ENCODE measurements at places on chromosomes 3 and 15.

DNA sequence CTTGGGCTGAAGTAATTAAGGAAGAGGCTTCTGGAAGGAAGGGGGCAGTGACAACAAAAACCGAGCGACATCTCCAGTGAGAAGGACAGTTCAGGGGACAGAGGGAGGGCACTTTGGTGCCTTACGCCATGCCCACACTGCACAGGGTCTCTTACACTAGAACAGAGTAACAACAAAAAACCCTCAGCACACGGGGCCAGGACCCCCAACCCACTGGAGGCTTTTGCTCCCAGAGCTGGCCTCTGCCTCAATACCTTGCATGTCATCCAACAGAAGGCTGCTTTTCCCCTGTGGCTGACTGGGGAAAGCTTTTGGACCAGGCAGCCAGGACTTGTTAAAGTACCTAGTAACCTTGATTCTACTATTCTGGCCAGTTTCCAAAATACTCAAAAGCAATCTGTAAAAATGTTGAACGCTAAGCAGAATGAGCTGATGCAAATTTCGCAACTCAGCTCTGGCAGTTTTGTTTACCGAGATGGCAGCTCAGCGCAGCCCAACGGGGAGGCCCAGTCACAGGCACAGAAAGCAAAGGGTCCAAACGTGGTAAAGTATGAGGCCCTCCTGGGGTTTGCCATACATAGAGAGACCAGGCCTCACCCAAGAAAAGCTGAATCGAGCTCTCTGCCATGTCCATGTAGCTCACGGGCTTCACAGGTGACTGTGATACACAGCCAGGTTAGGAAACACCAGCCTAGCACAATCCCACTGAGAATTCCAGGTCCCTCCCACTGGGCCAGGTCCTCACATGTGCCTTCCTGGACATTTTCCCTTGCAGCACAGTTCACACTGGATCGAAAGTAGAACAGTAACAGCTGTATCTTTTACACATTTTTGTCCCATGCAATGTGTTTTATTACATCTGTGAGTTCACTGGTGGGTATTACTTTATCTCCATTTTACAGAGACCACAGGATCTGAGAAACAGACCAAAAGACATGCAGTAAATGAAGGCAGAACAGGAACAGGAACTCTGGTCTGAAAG lies 6.0 kb downstream of the CHCHD4 start:
- DNase-seq = no peak

DNA sequence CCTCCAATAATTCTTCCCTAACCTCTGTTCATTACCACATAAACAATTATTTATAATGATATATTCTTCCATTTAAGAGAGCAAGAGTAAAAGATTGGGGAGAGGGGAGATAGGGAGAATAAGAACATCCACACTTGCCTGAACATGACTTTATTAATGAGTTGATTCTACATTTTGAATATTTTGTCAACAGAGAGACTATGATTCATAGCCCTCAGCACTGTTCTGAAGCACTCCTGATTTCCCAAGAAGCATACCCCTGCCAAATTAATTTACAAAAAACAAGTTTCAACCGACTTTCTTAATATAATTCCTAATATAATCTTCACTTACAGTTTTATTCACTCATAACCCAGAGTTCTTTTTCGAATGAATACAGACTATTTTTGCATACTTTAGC lies 828.8 kb downstream of the ROBO2 start:
- no peak for DNase-seq

DNA sequence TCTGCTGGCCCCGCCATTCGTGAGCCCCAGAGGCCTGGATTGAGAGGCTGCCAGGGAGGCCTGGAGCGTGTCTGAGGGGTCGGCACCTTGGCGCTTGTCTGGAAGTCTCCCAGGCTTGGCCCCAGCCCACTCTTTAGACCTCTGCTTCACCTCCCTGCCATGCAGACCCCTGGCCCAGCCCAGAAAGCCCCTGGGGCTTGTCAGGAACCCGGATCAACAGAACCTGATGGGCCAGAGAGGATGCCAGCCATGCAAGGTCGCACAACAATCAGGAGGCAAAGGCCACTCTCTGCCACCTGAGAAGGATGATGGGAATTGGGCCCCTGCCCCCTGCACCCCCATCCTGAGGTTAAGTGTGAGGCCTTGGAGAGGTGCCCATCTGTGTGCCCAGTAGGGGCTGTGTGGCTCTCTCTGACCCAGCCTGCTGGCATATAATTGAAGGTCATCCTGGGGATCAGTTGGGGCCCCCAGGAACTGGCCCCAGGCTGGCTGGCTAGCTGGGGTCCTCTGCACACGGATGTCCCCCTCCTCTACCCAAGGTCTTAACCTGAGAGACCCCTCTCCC lies 103.3 kb upstream of the SLC6A6 start:
- DNase-seq = no peak

GRCh38 chr3:17179381-17180205 lies 294.8 kb downstream of the PLCL2 start:
- peak; percentile 22 for DNase-seq

- no peak for DNase-seq
Measured at GRCh38 chr15:31292391-31293015, 34.1 kb upstream of the KLF13 start.

GRCh38 chr15:66047321-66048024 lies 178.2 kb downstream of the RAB11A start:
- no peak for DNase-seq

DNA sequence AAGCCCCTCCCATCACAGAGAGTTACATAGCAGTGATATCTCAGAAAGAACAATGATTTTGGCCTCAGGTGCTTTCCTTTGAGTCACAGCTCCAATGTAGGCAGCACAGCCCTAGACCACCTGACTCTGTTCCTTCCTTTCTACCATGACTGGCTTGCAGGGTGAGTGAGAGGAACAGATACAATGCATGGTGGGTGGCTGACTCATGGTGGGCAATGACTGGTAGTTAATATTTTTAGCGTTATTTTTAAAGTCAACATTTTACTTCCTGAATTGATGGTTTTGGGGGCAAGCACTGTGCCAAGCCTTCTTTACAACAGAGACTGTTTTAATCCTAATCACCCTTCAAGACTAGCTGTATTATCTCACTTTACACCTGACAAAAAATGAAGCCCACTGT lies 32.8 kb upstream of the ST3GAL6 start:
- DNase-seq = no peak

DNA sequence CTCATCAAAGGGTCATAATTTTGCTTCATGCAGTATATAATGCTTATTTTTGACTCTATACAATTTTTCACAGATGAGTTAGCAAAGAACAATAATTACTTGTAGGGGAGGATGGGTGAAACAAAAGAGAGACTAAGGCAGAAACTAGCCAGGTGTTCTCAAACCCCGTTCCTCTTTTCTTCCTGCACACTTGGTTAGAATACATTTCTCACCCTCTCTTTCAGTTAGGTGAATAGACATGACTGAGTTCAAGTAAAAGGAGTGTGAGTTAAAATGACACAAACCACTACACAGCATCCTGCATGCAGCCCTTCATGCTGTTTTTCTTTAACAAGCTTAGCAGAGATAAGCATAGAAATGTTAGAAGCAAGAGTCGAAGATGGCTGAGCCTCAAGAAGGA lies 922.2 kb downstream of the TBL1XR1 start:
- no peak for DNase-seq

- DNase-seq = no peak
Measured at GRCh38 chr3:30672959-30673358, 66.6 kb downstream of the TGFBR2 start.

- no peak for DNase-seq
Measured at GRCh38 chr3:44179246-44179645, 62.4 kb upstream of the TOPAZ1 start.

DNA sequence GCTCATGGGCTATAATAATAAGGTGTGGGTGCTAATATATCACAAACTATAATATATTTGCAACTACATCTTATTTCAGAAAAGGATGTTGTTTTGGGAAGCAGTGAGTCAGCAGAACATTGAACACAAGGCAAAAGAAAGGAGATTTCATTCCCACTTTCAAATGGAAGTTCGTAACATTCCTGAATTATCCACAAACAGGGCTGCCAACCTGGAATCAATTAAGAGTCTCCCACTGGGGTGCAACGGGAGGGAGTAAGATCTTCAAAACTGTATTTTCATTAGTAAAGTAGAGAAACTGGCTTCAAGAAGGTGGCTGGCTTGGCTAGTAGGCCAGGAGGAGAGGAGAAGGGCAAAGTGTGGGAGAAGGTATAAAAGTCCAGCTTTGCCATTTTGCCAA lies 479.6 kb downstream of the CNTN3 start:
- DNase-seq = no peak

GRCh38 chr3:52099001-52099401 lies 42.6 kb upstream of the DUSP7 start:
- DNase-seq = no peak
